ENCODE measurements at places on chromosomes 16 and 17. TPM values are rescaled to one million over a fixed set of nuclear protein-coding genes. Genes with fewer than 3 reads are reported as not detected.

The ZNF469 gene
- polyA plus RNA-seq = 1.4 TPM

The GPR142 gene
- polyA plus RNA-seq = not detected

The DGKE gene
- polyA plus RNA-seq = 6.6 TPM

The MT1H gene
- 7.2 TPM for polyA plus RNA-seq

The ST6GALNAC2 gene
- 11.9 TPM for polyA plus RNA-seq

The TLCD3B gene
- polyA plus RNA-seq = 1.5 TPM

The SYNGR3 gene
- polyA plus RNA-seq = 3.1 TPM

The KRT28 gene
- polyA plus RNA-seq = not detected

The CA5A gene
- polyA plus RNA-seq = 0.23 TPM

The MYLK3 gene
- 0.14 TPM for polyA plus RNA-seq

The CDRT15L2 gene
- not detected for polyA plus RNA-seq

The VTN gene
- 15.6 TPM for polyA plus RNA-seq

The MYH11 gene
- polyA plus RNA-seq = 4.6 TPM

The SEBOX gene
- polyA plus RNA-seq = not detected

The CFAP119 gene
- 2.2 TPM for polyA plus RNA-seq

The PDE6G gene
- 6.2 TPM for polyA plus RNA-seq

The ZNF287 gene
- 11.2 TPM for polyA plus RNA-seq

The RPL19 gene
- 2,088 TPM for polyA plus RNA-seq

The CEP95 gene
- 98.8 TPM for polyA plus RNA-seq

The KRT39 gene
- polyA plus RNA-seq = not detected

The EVPLL gene
- 0.76 TPM for polyA plus RNA-seq

The CCL14 gene
- polyA plus RNA-seq = 15.0 TPM

The FAM20A gene
- 10.8 TPM for polyA plus RNA-seq

The STH gene
- not detected for polyA plus RNA-seq

The NPIPA8 gene
- polyA plus RNA-seq = 51.2 TPM

The SSTR5 gene
- polyA plus RNA-seq = 0.17 TPM

The MYCBPAP gene
- 3.4 TPM for polyA plus RNA-seq
